A172 (cell line): ENCODE measurements at places on chromosomes 4 and X.

GRCh38 chrX:25020905-25021449 is 5.2 kb upstream of the ARX start:
- DNase-seq, result peak; percentile 15

- peak; percentile 4 for DNase-seq
These were observed 284.7 kb downstream of the ZNF674 start for GRCh38 chrX:46260499-46260898.

- no peak for DNase-seq
These were observed 1105.1 kb downstream of the STPG2 start for GRCh38 chr4:97038146-97038516.

DNA sequence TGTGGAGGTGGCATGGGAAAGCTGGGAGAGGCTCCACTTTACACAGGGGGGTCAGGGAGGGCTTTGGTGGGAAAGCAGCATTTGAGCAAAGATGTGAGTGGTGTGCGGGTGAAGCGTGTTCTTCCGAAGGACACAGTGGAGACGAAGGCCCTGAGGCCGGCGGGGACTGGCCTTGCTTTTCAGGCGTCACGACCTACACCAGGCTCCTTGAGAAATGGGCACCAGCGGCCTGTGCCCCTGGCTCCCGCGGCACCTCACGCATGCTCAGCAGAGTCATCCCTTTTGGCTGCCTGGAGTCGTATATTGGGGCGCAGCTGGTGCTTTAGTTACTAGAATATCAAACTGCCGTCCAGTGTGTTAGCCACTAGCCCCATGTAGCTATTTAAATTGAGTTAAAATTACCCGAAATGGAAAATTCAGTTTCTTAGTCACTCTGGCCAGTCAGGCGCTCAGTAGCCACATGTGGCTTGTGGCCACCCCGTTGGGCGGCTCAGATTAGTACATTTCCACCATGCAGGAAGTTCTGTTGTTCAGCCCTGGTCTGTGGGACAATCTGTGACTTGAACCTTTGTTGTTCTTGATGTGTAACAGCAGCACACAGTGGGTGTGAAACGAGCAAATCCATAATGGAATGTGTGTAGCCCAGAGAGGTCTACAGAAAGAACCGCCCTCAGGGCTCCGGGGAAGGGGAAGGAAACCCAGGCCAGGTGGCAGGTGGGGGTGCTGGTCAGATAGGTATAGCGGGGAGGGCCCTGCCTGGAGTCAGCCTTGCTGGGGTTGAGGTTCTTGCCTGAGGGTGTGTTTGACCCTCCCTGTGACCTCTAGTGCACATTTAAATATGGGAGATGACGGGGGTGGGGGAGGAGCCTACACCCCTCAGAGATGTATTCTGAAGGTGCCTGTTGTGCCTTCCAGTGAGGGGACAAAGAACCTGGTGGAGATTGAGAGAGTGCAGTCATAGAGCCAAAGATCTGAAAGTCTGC is 30.4 kb downstream of the TBC1D14 start:
- DNase-seq, result no peak

GRCh38 chr4:14446311-14446710 is 556.0 kb upstream of the CPEB2 start:
- peak; percentile 14 for DNase-seq

DNA sequence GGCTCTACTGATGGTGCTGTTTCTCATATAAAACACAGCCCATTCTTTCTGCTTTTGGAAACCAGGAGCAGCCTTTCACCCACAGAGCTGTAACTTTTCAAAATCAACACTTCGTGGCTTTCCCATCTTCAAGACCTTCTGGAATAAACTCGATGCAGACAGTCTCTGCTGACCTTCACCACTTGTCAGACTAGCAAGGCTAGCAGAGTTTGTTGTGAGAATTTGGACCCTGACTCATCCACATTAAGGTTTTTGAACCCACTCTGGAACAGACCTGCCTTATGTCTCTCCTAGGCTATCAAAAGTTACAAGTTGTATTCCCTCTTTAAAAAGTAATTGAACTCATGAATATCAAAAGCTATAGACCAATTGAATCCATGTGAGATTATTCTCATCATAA is 88.6 kb downstream of the MAML3 start:
- DNase-seq, result no peak

GRCh38 chrX:123424546-123424945 is 240.5 kb downstream of the GRIA3 start:
- peak; percentile 56 for DNase-seq

GRCh38 chrX:11462648-11463047 is 169.4 kb downstream of the AMELX start:
- DNase-seq, result no peak

DNA sequence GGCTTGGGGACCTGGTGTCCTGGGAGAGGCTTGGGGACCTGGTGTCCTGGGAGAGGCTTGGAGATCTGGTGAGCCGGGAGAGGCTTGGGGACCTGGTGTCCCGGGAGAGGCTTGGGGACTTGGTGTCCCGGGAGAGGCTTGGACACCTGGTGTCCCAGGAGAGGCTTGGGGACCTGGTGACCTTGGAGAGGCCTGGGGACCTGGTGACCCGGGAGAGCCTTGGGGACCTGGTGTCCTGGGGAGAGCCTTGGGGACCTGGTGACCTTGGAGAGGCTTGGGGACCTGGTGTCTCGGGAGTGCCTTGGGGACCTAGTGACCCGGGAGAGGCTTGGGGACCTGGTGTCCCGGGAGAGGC is 12.6 kb downstream of the SHOX start:
- no peak for DNase-seq

GRCh38 chrX:48974574-48974973 is 2.9 kb upstream of the KCND1 start:
- no peak for DNase-seq

DNA sequence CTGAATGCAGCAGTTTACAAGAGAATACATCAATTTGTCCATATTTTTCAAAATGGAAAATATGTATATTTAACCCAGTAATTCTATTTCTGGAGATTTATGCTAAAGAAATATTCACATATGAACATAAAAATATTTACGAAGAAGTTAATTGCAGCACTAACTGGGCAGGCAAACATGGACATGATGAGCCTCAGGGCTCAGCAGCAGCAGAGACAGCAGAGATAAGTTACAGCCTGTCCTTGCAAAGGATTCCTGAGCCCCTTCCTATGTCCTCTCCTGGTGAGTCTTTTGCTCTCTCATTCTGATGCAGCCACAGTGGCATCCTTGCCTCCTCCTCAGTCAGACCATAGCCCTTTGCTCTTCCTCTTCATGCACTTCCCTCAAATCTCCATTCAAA is 680.6 kb upstream of the CPEB2 start:
- no peak for DNase-seq

DNA sequence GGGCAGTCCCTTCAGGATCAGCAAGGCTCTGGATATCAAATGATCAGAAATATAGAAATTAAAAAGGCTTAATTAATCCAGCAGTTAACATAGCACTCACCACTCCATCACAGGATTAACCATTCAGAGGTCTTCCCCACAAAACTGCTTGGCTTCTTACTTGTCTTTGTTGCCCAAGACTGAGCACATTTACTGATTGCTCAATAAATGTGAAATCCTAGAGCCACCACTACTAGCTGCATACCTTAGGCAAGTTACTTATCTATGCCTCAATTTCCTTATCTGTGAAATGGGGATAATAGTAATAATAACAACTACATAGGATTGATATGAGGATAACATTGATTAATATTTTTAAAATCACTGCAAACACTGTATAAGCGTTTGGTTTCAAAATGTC is 124.2 kb downstream of the ARHGAP6 start:
- DNase-seq, result no peak

DNA sequence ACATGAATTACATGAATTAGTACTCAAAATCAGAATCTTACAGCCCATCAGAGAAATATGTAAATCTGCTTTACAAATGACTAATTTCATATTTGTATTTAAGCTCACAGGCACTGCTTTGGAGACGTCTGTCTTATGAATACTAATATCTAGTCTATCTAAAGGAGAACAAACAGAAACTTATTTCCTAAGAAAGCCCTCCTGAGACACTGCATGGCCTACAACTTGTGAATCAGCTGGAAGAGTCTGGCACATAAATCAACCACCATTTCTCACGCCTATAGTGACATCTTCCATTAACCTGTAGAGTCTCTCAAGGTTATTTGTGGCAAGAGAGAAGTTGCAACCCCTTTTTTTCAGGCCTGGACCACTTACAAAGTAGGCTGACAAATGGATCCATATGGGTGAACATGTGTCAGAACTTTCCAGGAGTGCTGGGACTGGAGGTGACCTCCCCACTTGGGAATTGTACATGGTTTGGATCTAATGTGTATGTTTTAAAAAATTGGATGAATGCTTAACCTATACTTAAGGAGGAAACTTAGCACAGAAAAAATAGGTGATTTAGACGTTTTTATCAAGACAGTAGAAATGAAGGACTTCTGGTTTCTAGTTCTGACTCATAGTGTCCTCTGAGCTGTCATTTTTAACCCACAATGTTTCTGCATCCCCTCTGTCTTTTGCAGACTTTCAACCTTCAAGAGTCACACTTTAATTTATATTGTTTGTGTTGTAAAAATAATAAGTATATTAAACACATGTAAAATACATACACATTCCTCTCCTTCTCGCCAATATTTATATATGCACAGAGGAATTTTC is 83.2 kb upstream of the ARHGAP24 start:
- no peak for DNase-seq

GRCh38 chrX:12804655-12805054 is 13.4 kb downstream of the PRPS2 start:
- no peak for DNase-seq

DNA sequence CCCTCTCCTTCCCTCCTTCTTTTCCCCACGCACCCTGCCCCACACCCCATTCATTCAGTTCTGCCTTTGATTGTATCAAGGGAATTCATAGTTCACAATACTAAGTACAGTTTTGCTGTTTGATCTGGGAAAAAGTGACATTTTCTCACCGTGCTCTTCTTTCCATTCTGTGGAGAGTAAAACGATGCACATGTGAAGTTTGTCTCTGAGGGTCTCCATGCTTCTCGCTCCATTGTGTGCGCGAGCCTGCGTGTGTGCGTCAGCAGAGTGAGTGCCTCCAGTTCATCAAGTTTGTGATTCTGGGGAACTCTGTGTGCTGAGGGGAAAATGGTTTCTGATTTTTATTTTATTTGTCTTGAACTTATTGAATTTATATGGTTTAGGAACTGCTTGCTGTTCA is 1.9 kb downstream of the STK26 start:
- no peak for DNase-seq

GRCh38 chr4:73575660-73576059 is 44.6 kb downstream of the RASSF6 start:
- no peak for DNase-seq

- no peak for DNase-seq
These were observed 50.5 kb upstream of the RAB33B start for GRCh38 chr4:139403462-139403861.

DNA sequence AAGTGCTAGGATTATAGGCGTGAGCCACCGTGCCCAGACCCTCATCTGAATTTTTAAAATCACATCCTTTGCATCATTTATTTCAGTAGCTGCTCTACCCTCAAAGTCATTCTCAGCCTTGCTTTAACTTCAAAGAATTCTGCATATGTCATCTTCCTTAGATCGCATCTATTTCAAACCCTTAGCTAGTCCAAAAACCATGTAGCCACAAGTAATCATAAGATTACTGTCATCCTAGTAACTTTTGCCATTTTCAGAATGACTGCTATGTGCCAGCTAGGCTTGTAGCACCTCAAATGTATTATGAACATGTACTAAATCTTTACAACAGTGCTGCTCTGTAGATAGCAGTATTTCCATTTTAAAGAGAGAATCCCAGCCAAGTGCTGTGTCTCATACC is 45.5 kb upstream of the KLF3 start:
- DNase-seq, result no peak

DNA sequence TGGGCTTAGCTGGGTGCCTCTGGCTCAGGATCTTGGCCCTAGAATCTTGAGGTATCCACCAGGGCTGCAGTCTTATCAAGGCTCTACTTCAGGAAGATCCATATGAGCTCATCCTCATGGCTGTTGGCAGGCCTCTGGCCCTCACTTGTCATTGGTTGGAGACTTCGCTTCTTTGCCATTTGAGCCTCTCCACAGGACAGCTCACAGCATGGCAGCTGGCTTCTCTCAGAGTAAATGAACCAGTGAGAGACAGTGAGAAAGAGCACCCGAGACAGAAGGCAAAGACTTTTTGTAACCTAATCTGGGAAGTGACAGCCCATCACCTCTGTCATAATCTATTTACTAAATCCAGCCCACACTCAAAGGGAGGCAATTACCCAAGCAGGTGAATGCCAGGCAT is 236.8 kb downstream of the GPAT3 start:
- DNase-seq, result no peak

GRCh38 chr4:46850026-46850425 is 59.0 kb downstream of the COX7B2 start:
- DNase-seq, result no peak

- no peak for DNase-seq
These were observed 369.3 kb downstream of the FBXW7 start for GRCh38 chr4:152166567-152166966.

DNA sequence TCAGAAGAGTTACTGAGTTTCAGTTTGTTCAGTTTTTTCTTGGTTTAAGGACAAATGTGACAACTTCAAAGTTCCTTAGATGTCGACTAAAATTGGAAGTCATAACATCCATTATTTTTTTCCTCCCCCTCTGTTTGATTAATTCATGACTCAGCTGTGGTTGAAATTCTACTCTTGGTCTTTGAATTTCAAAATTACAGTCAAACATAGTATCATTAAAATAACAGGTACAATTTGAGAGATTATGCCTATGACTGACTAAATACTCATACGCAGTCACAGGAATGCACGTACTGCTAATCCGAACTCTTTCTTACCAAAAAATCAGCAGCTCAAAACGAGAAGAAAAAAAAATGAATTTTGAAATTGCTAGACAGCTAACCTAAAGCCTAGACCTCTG is 1434.8 kb downstream of the RAPGEF2 start:
- DNase-seq, result no peak

GRCh38 chr4:127131527-127131926 is 501.2 kb upstream of the INTU start:
- no peak for DNase-seq

DNA sequence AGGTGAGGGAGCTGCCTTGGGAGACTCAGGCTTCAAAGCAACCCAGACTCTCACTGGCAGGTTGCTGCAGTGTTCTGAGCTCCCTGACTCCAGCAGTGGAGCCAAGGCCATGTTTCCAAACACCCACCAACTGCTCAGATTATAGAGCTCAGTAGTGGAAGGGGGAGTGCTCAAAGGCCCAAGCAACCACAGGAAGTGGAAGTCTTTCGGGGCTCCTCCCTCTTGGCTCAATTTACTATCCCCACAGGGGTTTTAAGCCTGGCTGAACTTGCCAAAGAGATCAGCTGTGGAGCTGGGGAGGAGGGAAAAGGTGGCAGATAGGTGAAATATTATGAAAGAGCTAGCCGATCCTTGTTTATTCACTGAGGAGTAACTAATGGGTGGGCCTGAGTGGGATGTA is 82.5 kb downstream of the HPRT1 start:
- no peak for DNase-seq

DNA sequence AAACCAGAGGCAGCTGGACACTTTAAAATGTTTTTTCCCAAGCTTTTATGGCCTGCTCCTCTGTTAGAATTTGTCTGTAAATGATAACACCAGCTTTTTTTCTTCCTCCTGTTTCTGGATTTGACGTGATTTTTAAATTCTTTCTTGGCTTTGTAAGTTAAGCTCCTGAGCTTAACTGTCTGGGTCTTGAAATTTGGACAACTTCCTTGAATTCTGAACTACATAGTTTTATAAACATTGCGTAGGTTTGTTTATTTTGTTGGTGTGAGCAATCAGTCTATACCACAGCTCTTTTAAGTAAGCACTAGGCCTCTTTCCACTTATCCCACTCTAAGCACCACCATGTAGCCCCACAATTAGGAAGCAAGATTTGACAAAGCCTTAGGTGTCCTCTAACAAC is 144.4 kb upstream of the GUCY1A1 start:
- no peak for DNase-seq
